Activated CD4-positive, alpha-beta T cell treated with anti-CD3 and anti-CD28 coated beads for 36 hours (primary cell): ENCODE measurements at places on chromosomes 6 and 20.

DNA sequence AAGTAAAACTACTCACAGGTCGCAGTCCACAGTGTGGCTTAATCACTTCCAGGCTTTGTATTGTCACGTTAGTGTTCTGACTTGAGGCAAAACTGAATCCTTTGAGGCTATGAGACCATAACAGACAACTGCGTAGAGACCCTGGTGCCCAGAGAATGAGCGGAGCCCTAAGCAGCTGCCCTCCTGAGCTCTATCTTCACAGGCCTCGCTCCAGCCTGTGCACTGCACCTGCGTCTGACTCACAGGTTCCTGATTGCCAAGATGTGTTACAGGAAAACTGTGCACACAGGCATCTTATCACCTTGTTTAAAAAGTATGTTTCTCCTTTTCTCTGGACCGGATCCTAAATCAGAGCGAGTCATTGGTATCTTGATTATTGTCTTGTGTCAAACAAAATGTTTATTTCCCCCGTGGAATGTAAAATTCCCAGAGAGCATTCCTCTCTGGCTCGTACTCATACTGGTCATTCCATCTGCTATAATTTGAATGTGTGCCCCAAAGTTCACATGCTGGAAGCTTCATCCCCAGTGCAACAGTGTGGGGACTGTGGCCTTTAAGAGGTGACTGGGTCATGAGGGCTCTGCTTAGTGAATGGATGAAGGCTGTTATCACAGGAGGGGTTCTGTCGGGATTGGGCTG is 25.7 kb downstream of the PRR18 start:
- no peak for DNase-seq

- no peak for DNase-seq
Measured at GRCh38 chr6:105677671-105678475, 275.0 kb upstream of the PREP start.

DNA sequence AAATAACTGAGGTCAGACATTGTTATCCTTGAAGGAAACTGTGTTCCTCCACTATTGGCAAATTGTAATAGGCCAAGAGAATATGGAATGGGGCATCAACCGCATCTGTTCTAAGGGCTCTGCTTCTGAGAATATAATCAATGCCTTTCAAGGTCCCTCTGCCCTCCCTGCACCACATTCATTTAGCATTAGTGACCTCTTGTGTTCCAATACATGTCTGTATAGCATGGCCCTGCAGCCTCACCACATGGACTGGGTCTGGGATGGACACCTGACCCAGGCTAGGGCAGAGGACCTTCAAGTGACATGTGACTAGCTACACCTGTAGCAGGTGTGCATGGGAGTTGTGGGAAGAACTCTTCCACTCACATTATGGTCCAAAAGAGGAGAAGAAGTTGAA is 14.2 kb downstream of the BTN3A1 start:
- no peak for DNase-seq

- DNase-seq, result no peak
Measured at GRCh38 chr6:117034971-117035370, 157.9 kb downstream of the RFX6 start.

DNA sequence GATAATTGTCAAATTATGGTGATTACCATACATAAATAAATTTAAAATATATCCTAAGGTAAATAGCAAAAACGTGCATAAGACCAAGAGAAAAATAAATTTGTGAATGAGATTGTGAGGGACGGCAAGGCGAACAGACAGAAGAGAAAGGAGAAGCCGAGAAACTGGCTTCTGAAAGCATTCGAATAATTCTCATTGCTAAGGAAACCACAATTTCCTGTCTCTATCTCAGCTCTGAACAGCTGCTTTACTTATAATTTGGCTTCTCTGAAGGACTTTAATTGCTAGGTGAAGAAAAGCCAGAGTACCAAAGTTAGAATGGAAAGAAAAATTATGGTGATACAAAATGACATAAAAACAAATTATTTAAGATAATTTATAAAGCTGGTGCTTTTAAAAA is 79.0 kb upstream of the RGS17 start:
- no peak for DNase-seq

DNA sequence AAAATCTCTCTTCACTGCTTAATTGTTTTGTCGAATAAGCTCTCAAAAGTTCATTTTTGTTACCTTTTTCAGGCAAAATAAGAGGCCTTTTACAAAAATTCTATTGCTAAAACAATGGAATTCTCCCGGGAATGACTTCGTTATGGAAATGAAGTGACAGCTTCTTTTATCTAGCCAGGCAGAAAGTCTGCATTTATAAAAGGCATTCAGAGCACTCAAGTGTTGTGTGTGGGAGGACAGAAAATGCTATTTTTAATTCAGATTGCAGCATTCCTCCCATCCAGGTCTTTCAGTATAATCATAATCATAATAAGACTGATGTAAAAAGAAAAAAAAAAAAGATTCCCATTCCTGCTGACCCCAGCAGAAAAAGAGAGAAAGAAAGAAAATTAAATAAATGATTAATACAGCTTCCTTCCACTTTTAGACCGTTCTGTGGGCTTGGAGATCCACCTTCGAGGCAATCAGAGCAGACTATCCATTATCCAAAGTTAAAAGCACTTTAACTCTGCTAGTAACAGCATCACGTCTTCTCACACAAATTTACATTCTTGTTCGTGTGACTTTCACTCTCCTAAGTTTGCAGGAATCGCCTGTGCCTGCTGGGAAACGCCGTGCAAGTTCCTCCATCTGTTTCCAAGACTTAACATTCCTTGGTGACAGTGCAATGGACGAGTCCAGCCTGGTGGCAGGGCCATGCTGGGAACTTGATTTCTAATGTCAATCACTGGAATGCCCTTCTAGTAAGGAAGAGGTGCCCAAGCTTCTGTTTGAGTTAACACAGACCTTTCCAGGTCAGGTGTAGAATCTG is 258.8 kb downstream of the GMPR start:
- DNase-seq, result no peak

GRCh38 chr6:26006086-26006939 is 43.7 kb downstream of the TRIM38 start:
- DNase-seq, result no peak

DNA sequence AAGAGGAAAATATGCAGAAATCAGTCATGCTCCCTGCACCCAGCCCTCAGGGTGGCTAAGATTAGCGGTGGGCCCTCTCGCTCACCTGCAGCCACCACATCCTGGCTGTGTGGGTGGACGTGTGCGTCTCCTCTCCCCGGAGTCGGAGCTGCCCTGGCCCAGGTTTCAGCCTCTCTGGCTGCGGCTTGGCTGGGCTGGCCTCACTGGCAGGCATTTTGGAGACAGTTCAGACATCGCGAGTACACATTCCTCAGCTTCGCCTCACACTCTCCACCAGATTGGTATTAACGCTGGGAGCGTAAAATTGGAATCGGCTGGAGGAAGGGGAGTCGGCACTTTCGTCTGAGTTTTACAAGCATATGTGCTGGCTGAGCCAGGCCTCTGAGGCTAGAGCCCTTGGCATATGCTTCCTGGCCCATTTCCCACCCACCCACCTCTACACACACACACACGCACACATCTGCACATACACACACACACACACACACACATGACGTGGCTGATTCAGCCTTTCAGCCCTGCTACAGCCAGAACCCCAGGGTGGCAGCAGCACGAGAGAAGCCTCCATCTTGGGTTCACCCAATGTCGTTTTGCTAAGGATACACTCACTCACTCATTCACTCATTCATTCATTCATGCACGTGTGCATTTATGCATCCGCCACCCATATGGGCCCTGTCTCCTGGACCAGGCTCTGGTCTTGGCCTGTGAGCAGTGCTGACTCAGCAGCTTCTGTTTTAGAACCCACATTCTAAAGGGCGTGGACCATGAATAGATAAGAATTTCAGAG is 42.9 kb downstream of the BCAS4 start:
- peak; percentile 21 for DNase-seq
